NCI-H1930 (cell line): ENCODE measurements at places on chromosomes 4 and X.

DNA sequence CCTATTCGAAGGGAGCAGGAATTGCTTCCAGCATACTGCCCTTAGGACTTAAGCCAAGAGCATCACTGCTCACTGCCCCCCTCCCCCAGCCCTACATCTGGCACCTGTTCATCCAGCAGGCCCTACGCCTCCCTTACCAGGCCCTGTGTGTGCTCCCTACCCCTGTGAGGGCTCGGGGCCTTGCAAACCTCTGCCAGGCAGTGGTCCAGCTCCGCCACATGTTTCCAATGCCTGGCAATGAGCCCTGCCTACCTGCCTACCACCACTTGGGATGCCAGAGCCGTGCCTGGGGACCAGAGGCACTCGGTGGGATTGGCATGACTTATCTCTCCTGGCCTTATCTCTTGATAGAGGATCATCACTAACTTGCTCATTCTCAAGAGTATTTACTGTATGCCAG lies 27.5 kb upstream of the MTM1 start:
- DNase-seq: no peak

DNA sequence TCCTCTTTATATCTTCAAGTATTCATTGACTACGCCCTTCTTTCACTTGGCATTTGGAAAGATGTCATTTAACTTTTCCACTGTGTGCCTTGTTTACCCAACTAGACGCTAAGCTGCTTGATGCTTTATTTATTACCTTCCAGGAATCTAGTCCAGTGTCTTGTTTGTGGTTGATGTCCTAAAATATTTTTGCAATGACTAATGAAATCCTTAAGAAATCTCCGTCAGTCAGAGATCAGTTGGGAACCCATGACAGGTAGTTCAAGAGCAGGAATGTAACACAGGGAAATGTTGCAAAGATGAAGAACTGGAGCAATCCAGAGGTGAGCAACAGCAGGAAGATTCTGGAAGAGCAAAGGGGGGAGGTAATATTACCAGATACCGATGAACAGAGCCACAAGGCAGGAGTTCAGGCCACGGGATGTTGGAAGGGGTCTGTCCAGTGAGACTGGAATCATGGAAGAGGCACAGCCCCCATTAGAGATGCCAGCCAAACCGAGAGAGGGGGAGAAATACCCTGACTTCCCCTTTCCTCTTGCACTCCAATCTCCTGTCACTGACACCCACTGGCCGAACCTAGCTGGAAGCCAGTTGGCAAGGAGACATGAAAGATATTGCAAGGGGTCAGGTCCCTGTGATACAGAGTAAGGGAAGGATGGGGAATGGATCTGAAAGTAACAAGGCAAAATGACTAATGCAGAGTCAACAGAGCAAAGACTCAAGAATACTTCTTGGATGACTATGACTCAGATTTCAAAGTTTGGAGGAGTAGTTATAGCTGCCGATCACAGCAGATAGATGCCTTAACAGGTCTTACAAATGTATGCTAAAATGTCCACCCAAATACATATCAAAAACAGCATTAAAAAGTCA lies 62.7 kb upstream of the PHKA2 start:
- no peak for DNase-seq

DNA sequence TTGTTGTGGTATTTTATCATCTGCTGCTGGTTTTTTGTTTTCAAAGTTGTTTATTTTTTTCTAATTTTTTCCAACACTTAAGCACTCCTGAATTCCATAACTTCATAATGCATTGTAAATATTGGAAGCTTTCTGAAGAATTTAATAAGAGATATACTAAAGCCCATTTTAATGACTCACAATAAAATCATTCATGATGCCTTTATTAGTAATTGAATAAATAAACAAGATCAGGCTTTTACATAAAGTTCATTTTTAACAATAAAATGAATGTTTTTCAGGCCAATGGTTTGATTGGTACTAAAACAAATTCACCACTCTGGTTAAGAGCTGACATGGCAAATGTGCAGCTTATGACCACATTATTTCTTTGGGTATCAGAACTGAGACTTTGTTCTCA lies 408.2 kb upstream of the SMIM31 start:
- no peak for DNase-seq

GRCh38 chr4:40672528-40673522 lies 43.2 kb upstream of the RBM47 start:
- DNase-seq: no peak

DNA sequence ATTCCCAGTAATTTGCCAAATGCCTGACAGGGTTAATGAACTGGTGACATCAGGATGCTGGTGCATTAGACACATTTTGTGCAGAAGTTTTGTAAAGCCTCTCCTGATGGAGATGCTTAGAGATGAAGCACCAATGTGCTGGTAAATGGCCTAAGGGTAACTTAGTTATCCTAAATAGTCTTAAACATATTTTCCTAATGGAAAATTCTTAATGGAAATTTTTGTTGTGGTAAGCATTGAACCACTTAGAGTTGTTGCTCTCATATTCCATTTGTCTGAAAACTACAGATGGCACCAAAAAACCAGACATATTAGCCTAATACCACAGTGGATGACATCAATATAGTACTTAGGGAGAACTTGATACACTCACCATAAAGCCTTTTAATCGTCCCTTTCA lies 154.5 kb upstream of the ANK2 start:
- DNase-seq: no peak

DNA sequence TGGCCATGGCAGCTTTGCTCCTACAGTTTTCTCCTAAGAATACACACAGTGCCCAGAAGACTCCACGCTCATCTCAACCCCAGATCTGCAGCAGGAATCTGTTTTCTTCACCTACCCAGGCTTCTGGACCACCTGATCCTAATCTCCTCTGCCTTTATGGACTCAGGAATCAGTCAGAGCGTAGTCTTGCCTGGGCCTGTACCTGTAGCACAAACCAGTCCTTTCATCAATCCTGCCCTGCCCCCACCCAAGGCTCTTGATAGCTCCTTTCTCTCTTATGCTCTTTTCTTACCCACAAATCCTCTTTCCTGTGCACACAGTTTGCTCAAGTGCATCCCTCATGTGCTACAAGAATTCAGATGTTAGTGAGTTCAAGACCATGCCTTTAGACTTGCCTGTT lies 89.7 kb downstream of the ZNF718 start:
- DNase-seq: no peak

DNA sequence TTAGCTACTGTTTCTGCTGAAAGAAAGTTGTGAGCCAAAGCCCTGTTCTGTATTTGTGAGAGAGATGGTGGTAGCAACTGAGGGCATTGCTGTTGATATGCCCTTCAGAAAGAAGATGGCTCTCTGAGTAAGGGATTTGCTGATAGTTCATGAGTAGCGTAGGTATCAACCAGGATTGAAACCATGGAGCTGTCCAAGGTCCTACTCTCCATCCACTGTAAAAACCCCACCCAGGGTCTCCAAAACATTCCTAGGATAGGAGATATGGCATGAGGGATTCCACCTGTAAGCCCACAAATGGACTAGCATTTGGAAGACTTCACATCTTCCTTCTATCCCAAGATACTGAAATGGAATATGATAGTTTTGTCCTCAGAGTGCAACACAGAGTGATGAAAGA lies 277.1 kb upstream of the PRKX start:
- no peak for DNase-seq

- no peak for DNase-seq
These were observed 42.7 kb upstream of the CITED1 start for GRCh38 chrX:72348247-72348979.

DNA sequence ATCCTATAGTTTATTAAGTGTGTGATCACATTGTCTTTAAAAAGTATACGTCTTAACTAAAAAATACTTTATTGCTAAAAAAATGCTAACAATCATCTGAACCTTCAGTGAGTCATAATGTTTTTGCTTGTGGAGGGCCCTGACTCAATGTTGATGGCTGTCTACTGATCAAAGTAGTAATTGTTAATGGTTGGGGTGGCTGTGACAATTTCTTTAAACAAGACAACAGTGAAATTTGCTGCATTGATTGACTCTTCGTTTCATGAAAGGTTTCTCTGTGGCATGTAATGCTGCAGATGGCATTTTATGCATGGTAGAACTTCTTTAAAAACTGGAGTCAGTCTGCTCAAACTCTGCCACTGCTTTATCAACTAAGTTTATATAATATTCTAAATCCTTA lies 101.4 kb upstream of the IL15 start:
- DNase-seq: no peak

DNA sequence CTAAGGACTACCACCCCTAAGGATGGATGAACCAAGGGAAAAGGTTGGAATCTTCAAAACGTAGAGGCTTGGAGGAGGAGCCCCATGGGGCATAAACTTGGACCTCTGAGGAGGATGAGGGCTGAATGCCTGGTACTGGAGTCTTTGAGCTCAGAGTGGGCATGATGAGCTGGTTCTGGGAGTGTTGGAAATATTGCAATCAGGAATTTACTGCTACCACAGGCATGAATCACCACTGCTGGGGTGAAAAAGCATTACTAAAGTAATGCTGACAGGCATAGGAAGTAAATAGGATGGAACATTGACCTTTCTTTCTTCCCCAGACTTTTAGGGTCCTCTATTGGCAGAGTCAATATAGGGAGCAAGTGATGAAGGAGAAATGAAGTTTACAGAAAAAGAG lies 105.8 kb upstream of the RPS6KA3 start:
- DNase-seq: no peak

DNA sequence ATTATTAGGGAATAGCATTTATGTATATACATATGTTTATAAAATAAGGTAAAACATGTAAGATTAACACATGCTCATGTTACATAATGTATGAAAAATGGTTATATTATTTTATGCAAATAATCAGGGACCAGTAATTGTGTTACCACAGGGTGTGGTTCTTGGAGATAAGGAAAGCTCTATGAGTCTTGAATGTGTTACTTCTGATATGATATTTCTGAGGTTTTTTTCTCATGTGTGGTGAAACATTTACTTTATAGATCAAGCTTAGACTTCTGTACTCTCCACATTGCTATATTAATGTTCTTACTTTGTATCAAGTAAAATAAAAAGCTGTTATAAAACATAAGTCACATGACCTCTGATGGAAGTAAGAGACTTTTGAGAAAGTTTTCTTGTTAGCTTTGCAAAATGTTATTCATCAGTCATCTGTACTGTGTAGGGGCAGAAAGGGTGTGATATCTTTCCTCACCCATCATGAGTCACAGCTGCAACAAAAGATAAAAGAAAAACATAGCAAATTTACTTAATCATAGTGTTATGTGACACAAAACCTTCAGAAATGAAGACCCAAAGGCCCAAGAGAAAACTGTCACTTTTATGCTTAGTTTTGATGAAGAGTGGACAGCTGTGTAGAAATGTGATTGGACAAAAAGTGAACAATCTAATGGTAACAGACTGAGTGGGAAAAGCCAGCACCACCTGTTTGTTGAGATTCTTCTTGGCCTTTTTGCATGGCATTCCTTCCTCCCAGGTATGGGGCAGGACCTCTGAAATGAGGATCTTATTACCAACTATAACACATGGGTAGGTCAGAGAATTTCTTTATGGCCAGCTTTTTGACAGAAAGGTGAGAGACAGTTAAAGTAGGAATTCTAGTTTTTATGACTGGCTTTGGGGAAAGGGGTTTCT lies 632.3 kb downstream of the PDHA2 start:
- DNase-seq: no peak

DNA sequence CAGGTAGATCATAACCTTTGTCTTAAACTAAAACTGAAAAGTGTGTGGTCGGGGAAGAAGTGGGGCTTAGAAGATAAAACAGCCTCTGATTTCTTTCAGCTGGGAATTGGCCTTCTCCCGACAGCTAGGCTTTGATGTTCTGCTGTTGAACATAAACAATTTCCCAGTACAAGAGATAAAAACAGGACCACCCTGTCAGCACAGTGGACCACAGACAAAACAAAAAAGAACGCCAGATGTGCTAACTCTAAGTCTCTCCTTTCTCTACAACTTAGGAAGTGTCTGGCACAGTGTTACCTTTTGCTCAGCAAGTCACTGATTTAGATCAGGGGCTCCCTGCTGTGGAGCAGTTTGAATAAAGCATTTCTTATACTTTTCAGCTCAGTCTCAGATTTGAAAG lies 87.5 kb upstream of the UXT start:
- no peak for DNase-seq

DNA sequence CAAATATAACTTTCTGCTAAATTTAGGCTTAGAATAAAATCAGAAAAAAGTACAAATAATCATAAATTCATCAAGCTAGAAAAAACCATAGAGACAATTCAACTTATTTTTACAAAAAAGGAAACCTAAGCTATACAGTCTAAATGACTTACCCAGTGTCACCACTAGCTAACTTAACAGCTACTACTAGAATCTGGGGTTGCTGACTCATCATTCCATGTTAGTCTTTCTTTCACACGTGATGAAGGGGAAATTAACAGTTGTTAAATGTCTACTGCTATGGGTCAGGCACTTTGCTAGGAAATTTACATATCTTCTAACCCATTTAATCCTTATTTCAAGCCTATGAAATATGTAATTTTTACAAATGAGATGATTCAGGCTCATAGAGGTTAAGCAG lies 349.3 kb upstream of the GALNT7 start:
- DNase-seq: no peak

DNA sequence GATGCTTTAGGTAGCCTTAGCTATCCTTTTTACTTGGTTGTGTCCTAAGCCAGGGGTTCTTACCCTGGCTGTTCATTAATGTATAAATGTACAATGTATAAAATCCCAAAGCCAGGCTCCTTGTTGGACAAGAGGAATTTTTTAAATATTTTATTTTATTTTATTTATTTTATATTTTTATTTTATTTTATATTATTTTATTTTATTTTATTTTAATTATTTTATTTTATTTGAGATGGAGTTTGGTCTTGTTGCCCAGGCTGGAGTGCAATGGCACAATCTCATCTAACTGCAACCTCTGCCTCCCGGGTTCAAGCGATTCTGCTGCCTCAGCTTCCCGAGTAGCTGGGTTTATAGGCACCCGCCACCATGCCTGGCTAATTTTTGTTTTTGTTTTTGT lies 8.1 kb upstream of the SLC2A9 start:
- no peak for DNase-seq

GRCh38 chr4:67468830-67469229 lies 76.5 kb downstream of the CENPC start:
- DNase-seq: no peak

GRCh38 chrX:148722966-148723365 lies 222.5 kb downstream of the AFF2 start:
- no peak for DNase-seq

DNA sequence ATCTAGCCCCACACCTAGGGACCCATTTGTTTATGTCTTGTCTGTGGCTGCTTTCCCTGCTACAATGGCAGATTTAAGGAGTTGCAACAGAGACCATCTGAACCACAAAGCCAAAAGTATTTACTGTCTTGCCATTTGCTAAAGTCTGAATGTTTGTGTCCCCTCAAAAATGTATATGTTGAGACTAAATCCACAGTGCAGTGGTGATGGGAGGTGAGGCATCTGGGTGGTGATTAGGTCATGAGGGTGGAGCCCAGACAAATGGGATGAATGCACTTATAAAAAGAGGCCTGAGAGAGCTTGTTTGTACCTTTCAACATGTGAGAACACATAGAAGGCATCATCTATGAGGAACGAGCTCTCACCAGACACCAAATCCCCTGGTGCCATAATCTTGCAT lies 137.3 kb downstream of the TMEM144 start:
- DNase-seq: no peak

GRCh38 chr4:138035781-138036258 lies 206.3 kb downstream of the SLC7A11 start:
- DNase-seq: peak; percentile 35
